ENCODE measurements at places on chromosomes 3 and 15.

- no peak for DNase-seq
Measured at GRCh38 chr3:58042947-58043707, 34.9 kb downstream of the FLNB start.

- no peak for DNase-seq
Measured at GRCh38 chr3:12143949-12144504, 14.7 kb downstream of the TIMP4 start.

DNA sequence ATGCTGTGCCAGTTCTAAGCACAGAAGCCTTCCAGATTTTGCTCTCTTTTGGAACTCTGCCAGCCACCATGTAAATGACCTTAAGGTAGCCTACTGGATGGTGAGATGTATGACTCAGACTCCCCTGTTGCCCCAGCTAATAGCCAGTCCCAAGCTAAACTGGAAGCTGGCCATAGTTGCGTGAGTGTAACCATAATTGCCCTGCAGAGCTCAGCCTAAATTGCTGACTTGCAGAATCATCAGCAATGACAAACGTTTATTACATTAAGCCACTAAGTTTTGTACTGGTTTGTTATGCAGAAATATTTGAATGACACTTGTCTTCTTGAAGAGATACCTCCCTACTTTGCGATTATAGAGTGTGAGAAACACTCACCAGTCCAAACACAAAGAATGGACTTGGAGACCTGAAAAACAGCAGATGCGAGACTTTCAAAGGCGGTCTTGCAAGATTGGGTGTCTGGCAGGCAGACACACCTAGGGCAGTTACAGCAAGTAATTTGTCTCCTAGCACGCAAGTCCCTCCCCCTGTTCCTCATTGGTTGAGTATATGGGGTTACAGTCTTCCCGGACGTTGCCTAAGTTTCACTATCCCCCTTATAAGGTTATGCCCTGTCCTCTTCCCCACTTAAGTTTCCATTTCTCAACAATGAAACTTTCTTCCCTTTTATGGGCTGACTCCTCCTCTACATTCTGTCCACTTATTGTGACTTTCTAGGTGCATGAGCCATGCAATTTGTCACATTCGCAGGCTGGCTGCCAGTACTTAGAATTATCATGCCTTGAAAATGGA lies 83.6 kb upstream of the XCR1 start:
- no peak for DNase-seq

GRCh38 chr15:55795031-55795430 lies 52.1 kb upstream of the PRTG start:
- DNase-seq, result no peak

DNA sequence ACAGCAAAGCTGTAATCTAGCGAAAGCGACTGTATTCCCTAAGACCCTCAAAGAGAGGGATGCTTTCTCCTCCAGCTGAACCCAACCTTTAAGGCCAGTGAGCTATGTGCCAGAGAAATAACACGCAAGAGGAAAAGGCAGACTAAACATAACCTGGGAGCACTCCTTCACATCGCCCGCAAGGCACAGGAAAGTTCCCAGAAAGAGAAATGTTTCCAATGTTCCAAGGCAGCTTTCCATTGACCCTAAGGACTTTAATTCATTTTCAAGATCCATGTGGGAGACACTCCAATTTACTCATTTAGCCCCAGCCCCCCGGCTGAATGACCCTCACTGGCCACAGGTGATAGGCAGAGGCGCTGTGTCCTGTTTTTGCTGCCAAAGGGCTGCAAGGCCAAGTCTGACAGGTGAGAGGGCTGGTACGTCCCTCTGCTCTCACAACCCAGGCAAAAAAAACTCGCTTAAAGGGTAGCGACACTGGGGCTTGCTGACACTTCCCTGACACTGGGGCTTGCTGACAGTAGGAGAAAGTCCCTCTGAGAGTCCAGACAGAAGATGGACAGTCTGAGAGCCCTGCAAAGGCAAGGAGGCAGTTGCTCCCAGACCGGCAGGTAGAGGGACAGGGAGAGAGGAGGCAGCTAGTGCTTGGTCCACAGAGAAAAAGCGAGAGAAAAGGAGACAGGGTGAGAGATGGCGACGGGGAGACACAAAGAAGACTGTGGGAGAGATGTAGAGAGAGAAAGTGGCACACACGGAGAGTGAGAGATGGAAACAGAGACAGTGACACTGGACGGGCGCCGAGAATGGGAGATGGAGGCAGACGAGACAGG lies 702 bp downstream of the ARHGEF3 start:
- no peak for DNase-seq

GRCh38 chr3:147297761-147298350 lies 108.5 kb downstream of the ZIC4 start:
- DNase-seq, result no peak

DNA sequence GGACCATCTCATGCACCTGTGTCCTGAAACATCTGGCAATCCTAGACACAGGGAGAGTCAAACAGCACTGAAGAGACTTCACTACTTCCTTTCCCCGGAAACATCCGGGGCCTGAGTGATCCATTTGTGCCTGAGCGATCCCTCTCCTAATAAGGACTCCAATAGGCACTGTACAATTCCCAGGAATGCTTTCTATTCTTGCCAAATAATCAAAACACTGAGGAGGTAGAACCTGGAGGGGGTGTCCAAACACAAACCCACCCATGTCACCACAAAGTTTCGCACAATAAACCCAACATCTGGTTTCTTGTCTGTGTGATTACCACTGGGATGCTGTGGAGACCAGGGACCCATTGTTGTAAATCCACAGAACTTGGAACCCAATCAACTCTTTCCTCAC lies 205.0 kb downstream of the OPA1 start:
- no peak for DNase-seq

- DNase-seq, result no peak
Measured at GRCh38 chr3:111103807-111104206, 32.2 kb downstream of the NECTIN3 start.
